ENCODE measurements at places on chromosomes 3 and 15.

GRCh38 chr3:61903074-61903473 is 341.7 kb downstream of the PTPRG start:
- no peak overlapping the region for H3K4me3 ChIP-seq
- no peaks in the 10 kb centered on the region for H3K27me3 ChIP-seq
- DNase-seq = no peak
- no peaks in the 10 kb centered on the region for H3K36me3 ChIP-seq

GRCh38 chr3:182462152-182462551 is 331.2 kb upstream of the ATP11B start:
- peaks cover 4% of the 10 kb centered on the region for H3K36me3 ChIP-seq
- H3K4me1 ChIP-seq = no peaks in the 10 kb centered on the region
- H3K27ac ChIP-seq = no peak overlapping the region
- no peaks in the 10 kb centered on the region for H3K27me3 ChIP-seq
- H3K4me3 ChIP-seq = no peak overlapping the region

DNA sequence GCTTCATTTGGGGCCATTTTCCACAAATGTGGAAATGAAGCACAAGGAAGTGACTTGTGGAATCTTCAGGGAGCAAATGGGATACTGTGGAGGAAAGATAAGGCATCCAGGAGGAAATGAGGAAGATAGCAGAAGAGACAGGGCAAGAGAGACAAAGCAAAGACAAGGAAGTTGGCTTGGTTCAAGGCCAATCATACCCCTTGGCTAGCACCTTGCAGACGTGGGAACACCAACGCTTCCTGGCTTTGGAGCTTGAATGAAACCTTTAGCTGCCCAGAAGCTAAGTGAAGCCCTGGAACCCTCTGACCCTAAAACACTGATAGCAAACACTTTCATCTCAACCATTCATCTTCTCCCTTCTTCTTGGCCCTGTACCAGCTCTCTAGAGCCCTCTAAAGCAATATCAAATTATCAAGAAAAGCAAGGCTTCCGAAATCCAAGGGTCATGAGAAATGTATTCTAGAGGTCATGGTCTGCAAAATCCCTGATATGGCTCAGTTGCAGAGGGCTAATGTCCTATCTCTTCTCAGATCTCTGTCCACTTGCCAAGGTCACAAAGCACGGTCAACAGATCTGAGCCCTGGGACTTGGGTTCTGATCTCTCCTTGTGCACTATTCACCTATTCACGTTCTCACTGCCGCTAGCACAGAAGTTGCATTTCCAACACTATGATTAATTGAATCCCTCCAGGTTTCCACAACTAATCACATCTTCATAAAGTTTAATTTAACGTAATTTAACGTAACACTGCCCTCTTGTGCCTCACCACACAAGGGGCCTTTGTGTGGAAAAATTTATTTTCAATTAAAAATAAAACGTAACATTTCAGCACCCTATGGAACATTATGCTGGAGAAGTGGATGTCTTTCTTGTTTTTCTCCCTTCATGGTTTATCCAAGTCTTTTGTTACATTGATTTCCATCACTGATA is 557.6 kb upstream of the ADAMTS9 start:
- no peak overlapping the region for H3K27ac ChIP-seq
- peaks cover 6% of the 10 kb centered on the region for H3K36me3 ChIP-seq
- DNase-seq = no peak
- H3K4me1 ChIP-seq = no peaks in the 10 kb centered on the region
- no peak overlapping the region for H3K4me3 ChIP-seq

DNA sequence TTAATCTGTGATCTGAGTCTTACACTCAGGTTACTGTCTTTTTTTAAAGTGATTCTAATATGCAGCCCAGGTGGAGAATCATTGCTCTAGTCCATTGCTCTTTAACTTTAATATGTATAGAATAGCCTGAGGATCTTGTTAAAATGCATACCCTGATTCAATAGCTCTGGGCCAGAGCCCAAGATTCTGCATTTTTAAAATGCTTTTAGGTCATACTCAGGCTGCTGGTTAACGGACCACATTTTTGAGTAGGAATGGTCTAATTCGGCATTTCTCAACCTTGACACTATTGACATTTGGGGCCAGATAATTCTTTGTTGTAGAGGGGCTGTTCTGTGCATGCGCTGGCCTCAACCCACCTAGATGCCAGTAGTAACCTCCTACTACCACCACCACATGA is 20.9 kb upstream of the FSTL1 start:
- H3K27me3 ChIP-seq = peaks cover 19% of the 10 kb centered on the region
- DNase-seq = no peak
- H3K27ac ChIP-seq = no peak overlapping the region
- no peaks in the 10 kb centered on the region for H3K4me1 ChIP-seq

DNA sequence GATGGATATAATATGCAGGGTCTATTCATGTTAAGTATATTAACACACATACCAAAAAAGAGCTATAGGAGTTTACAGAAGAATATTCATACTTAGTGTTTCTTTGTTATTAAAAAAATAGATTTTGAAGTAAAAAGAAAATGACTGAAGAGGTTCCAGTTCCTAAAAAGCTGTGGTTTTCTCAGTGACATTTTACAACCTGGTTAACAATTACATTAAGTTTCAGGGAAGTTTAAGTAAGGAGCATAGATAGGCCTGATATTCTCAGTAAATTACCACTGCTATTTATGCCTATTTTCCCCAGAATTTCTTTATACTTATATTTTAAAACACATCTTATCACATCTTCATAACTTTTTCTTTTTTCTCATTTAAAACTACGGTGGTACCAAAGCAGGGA is 43.6 kb upstream of the SPTSSB start:
- no peaks in the 10 kb centered on the region for H3K36me3 ChIP-seq
- H3K4me1 ChIP-seq = no peaks in the 10 kb centered on the region
- H3K27me3 ChIP-seq = peaks cover 15% of the 10 kb centered on the region

GRCh38 chr3:179512378-179512777 is 50.3 kb upstream of the ACTL6A start:
- no peak overlapping the region for H3K27ac ChIP-seq
- no peaks in the 10 kb centered on the region for H3K4me1 ChIP-seq
- peaks cover 10% of the 10 kb centered on the region for H3K36me3 ChIP-seq
- H3K27me3 ChIP-seq = peaks cover 20% of the 10 kb centered on the region
- no peak overlapping the region for H3K4me3 ChIP-seq

GRCh38 chr3:195731356-195731905 is 10.7 kb downstream of the MUC20 start:
- H3K27me3 ChIP-seq = no peaks in the 10 kb centered on the region
- H3K27ac ChIP-seq = no peak overlapping the region
- H3K4me1 ChIP-seq = no peaks in the 10 kb centered on the region
- no peak overlapping the region for H3K4me3 ChIP-seq
- H3K36me3 ChIP-seq = no peaks in the 10 kb centered on the region

GRCh38 chr15:85354948-85355347 is 25.5 kb upstream of the AKAP13 start:
- H3K4me3 ChIP-seq = no peak overlapping the region
- H3K27me3 ChIP-seq = no peaks in the 10 kb centered on the region
- DNase-seq = no peak
- H3K27ac ChIP-seq = no peak overlapping the region

DNA sequence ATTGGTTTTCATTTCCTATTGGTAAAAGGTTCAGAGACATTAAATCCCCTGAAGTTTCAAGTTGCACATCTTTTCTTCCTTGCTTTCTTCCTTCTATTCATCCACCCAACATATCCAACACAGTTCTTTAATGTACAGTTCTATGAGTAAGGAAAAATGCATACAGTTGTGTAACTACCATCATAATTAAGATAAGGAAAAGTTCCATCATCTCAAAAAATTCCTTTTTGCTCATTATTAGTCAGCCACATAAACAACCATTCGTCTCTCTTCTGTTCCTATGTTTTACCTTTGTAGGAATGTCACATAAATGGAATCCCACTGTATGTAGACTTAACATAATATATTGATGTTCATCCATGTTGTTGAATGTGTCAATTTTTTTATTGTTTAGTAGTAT is 211.1 kb upstream of the ADAMTS9 start:
- no peaks in the 10 kb centered on the region for H3K36me3 ChIP-seq
- H3K27me3 ChIP-seq = no peaks in the 10 kb centered on the region
- no peak overlapping the region for H3K4me3 ChIP-seq
- no peak overlapping the region for H3K27ac ChIP-seq
- H3K4me1 ChIP-seq = no peaks in the 10 kb centered on the region

DNA sequence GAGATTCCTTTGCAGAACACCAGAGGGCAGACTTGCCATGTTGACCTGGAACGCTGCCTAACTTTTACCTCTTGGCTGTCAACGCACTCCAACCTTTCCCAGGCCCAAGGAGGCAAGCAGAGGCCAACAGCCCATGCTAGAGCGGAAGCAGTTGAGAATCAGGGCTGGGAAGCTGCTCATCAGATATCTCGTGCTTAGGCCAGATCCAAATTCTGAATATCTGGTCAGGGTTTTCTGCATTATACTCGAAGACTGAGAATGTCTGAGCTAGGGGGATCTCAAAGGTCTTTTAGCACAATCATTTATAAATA is 2.5 kb downstream of the XIRP1 start:
- H3K36me3 ChIP-seq = no peaks in the 10 kb centered on the region
- no peak for DNase-seq

DNA sequence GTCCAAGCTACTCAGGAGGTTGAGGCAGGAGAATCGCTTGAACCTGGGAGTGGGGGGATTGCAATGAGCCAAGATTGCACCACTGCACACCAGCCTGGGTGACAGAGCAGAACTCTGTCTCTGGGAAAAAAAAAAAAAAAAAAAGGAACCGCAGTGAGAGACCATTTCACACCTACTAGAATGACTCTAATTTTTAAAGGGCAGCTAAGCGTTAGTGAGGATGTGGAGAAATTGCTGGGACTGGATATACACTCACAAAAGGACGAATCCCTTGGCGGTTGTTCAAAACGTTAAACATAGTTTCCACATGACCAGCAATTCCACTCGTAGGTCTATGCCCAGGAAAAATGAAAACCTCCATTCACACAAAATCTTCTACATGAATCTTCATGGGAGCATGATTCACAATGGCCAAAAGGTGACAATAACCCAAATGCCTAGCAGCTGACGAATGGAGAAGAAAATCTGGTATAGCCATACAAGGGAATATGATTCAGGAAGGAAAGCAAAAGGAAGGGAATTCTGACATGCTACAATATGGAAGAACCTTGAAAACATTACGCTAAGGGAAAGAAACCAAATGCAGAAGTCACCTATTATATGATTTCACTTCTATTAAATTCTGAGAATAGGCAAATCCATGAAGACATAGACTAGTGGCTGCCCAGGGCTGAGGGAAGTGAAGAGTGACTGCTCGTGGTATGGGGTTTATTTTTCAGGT is 127.0 kb downstream of the CHSY1 start:
- no peak for DNase-seq
- no peaks in the 10 kb centered on the region for H3K36me3 ChIP-seq
- peak overlapping the region; percentile 100 for H3K27ac ChIP-seq
- H3K27me3 ChIP-seq = no peaks in the 10 kb centered on the region
- H3K4me1 ChIP-seq = peaks cover 74% of the 10 kb centered on the region

- no peaks in the 10 kb centered on the region for H3K4me1 ChIP-seq
- peaks cover 17% of the 10 kb centered on the region for H3K27me3 ChIP-seq
- H3K4me3 ChIP-seq = no peak overlapping the region
- no peak overlapping the region for H3K27ac ChIP-seq
- H3K36me3 ChIP-seq = peaks cover 5% of the 10 kb centered on the region
Measured at GRCh38 chr3:131688370-131688769, 185.6 kb upstream of the MRPL3 start.

GRCh38 chr15:35698331-35698730 is 152.4 kb upstream of the DPH6 start:
- no peak overlapping the region for H3K27ac ChIP-seq
- H3K27me3 ChIP-seq = peaks cover under 1% of the 10 kb centered on the region
- H3K36me3 ChIP-seq = no peaks in the 10 kb centered on the region
- no peaks in the 10 kb centered on the region for H3K4me1 ChIP-seq
- no peak overlapping the region for H3K4me3 ChIP-seq

DNA sequence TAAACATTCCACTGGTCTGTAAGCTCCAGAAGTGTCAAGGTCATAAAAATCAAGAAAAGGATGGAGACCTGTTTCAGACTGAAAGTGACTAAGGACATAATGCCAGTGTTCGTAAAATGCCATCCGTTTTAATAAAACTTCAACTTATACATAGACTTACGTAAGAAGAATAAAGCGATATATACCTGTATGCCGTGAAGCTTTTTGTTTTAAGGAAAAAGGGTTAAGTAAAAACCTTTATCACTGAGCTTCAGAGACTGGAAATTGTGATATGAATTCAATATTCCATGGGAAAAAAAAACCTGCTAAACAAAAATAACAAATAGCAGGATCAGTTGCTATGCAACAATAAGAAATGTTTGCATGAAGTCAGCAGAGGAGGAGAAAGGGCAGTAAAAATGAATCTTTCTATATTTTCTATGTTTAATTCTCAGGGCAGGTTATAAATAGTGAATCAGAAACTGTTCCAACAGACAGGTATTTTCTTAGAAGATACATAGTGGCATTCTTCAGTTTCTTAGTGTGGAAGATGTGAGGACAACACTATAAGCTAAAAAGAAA is 42.5 kb downstream of the CHSY1 start:
- H3K27ac ChIP-seq = peak overlapping the region; percentile 15
- no peaks in the 10 kb centered on the region for H3K27me3 ChIP-seq
- DNase-seq = no peak
- peaks cover 81% of the 10 kb centered on the region for H3K4me1 ChIP-seq

DNA sequence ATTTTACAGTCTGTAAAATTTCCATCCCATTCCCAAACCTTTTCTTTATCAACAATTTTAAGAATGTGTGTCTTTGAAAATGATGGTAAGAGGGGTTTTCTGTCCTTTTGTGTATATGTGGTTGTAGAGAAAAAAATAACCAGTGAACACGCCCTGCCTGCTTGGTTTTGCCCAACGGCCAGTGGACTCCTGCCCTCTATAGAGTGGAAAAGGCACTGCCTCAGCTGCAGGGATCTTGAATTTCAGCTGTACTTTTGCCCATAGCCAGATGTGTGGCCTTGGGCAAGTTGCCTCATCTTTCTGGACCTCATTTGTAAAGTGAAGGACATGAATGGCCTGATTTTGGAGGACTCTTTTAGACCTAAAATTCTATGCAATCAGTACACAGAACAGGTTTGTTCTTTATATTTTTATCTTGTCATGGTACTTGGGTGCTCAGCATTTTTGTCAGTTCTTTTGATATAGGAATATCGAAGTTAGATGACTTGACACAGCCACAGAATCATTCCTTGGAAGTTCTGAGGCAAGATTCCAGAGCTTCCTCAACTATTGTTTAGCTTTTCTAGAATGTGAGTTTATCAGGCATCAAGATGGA is 81.0 kb downstream of the CLDN11 start:
- H3K36me3 ChIP-seq = no peaks in the 10 kb centered on the region
- H3K27ac ChIP-seq = no peak overlapping the region
- H3K4me1 ChIP-seq = no peaks in the 10 kb centered on the region
